ENCODE measurements at places on chromosomes 7 and 10.

DNA sequence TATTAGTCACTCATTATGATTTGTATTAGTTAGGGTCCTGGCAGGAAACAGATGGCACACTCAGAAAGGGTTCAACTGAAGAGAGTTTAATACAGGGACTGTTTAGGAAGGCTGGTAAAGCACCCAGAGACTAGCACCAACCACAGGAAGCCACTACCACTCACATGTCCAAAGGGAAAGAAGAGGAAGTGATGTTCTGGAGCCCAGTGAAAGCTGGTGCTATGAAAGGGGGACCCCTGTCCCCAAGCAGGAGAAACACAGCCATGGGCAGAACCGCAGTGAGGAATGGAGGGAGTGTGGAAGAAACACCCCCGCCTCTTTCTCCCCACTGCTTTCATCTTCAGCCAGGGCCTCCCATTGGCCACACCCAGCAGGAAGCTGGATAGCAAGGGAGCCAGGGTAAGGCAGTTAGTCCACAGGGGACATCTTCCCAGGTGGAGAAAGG, 3.2 kb upstream of the VSIR start:
- no peak for DNase-seq

- no peak for DNase-seq
These were observed 55.3 kb downstream of the BRAF start for GRCh38 chr7:140869430-140869829.

GRCh38 chr10:12547301-12547771, 198.0 kb downstream of the CAMK1D start:
- no peak for DNase-seq

- no peak for DNase-seq
These were observed 38.0 kb downstream of the RAB18 start for GRCh38 chr10:27541796-27542729.

Data from Caki2 (cell line).